Activated T-cell treated with anti-CD3 and anti-CD28 coated beads for 1 hour (primary cell): ENCODE measurements at places on chromosomes 5 and 9.

- no peak for DNase-seq
Observed at GRCh38 chr9:98502976-98503325, 205.8 kb downstream of the GABBR2 start.

DNA sequence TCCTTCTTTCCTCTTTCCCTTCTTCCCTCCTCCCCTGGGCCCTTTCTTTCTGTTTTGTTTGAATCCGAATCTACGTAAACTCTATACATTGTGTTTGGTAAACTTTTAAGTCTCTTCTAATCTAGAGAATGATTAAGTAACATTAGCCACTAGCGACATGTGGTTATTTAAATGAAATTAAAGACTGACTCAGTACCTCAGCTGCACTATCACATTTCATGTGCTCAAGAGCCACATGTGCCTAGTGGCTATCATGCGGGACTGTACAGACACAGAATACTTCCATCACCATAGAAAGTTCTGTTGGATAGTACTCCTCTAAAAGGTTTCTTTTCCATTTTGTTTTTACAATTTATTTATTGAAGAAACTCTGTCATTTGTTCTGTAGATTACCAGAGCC, 29.0 kb downstream of the DCTN4 start:
- DNase-seq: no peak

DNA sequence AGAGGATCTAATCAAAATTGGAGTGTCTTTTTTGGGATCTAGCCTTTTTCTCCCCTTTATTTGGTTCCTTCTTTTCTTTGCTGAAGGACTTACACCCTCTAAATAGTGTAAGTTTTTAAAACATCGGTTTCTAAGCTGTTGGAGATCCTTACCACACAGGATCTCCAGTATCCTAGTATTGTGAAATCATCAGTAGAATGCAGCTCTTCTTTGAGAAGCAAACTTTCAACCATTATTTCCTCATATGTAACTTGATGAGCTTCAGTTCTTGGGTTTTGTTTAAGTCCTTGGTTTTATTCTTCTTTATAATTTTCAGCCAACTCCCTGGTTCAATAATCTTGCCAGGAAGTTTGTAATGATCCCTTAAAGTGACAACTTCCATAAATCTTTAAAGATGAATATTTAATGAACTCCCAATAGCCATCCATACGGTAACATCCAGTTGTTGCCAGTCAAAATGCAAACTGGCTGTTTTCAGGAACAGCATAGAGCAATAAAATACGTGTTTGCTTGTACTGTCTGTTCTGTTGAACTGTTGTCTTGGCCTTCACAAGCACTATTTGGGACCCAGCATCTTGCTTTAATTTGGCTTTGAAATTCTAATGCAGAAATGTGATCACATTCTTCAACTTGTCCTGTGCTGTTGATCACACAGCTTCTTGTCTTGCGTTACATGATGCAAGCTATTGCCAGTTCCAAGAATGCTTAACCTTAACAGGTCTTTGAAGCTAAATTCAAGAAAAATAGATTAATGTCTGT, 34.8 kb upstream of the TTC23L start:
- DNase-seq: no peak

DNA sequence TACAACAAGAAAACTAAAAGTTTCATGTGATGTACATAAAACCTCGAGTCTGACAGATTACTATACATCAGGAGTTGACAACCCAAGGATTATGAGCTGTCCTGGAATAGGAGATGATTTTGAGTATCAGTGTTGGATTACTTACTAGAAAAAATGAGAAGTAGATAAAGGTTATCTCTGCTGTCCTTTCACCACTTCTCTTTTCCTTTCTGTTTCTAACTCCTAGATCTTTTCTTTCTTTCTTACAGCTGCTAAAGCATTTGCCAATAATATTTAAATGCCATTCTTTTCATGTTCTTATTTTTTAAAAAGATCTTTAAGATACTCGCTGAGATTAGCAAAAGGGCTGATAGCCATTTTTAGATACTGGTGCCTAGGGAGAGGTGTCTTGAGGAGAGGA, 14.8 kb downstream of the RBM27 start:
- no peak for DNase-seq

DNA sequence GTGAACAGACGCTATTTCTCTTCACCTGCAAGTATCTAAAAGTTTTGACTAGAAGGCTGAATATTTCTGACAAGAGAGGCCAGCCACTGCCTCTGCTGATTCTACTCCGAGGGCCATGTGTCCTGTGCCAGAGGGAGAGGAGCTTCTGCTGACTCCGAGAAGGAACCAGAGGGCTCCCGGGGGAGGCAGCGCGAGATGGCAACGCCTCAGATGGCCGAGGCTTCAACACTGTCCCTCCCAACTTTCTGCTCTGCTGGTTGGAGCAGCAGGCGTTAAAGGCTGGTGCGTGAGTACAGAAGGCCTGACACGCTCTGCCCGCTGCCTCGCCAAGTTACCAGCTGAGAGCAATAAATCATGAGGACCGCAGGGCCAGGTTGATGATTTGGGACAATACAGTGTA, 178.8 kb downstream of the GAPVD1 start:
- no peak for DNase-seq

- DNase-seq: no peak
Observed at GRCh38 chr9:76516350-76516749, 57.4 kb downstream of the GCNT1 start.

- DNase-seq: no peak
Observed at GRCh38 chr5:127958421-127959011, 125.0 kb upstream of the SLC12A2 start.

GRCh38 chr5:37668524-37669047, 171.3 kb downstream of the GDNF start:
- DNase-seq: no peak

DNA sequence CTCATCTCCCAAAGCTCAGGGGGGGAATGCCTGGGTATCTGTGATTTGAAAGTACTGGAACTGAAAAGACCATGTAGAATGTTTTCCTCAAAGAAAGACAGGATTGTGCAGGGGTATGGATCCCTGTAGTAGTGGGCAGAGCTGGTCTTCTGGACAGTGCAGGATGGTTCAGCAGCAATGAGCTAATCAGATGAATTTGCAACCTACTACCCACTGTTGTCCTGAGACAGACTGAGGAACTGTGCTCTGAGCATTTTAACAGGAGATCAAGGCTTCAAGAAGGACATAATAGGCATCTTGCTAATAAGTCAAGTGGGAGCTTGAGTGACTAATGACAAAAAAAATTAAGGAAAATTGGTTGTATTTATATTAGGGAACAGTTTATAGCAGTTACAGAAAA, 61.7 kb downstream of the FYB1 start:
- no peak for DNase-seq

DNA sequence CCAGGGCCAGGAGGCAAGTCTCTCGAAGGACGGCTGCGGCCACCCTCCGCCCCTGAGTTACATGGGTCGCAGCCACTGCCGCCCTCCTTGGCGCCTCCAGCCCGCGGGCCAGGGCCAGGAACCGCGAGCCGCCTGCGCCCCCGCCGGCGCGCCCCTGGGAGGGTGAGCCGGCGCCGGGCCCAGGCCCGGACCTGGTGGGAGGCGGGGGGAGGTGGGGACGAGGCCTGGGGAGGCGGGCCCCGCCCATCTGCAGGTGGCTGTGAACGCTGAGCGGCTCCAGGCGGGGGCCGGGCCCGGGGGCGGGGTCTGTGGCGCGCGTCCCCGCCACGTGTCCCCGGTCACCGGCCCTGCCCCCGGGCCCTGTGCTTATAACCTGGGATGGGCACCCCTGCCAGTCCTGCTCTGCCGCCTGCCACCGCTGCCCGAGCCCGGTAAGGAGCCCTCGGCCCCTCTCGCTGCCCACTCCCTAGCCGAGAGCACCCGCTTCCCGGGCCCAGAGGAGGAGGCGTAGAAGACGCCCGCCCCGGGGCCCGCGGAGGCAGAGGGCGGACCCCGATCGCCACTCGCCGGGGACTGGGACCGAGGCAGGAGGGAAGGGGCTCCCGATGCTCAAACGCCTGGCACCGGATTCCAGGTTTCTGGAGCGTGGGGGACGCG, at the start of gene ASS1:
ASS1 (plus strand) TSS at position 397 of the 657 bp plus-strand sequence. CDS start 7,268 bp downstream, outside the sequence.
- peak; percentile 23 for DNase-seq

DNA sequence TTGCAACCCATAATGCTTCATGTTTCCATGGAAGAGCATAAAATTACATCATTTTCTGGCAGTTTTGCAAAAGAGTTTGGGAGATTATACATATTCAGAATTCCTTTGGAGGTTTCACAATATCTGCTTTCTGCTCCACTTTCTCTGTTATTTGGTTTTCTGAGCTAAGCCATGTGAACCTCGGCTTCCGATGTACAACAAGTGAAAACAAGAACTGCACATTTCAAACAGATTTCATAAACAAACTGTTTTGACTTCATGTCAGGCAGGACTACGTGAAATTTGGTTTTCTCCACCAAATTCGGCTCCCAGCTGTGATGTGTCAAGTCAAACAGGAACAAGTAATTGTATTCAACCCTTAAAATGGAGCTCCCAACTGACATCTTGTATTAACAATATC, 609.8 kb downstream of the IRX1 start:
- DNase-seq: no peak

- DNase-seq: no peak
Observed at GRCh38 chr5:110542949-110543348, 183.5 kb downstream of the TMEM232 start.

GRCh38 chr5:40551496-40552491, 127.9 kb upstream of the PTGER4 start:
- no peak for DNase-seq

GRCh38 chr5:131081913-131082488, 83.1 kb downstream of the HINT1 start:
- no peak for DNase-seq

GRCh38 chr5:756865-757345, 27.6 kb downstream of the ZDHHC11B start:
- no peak for DNase-seq

DNA sequence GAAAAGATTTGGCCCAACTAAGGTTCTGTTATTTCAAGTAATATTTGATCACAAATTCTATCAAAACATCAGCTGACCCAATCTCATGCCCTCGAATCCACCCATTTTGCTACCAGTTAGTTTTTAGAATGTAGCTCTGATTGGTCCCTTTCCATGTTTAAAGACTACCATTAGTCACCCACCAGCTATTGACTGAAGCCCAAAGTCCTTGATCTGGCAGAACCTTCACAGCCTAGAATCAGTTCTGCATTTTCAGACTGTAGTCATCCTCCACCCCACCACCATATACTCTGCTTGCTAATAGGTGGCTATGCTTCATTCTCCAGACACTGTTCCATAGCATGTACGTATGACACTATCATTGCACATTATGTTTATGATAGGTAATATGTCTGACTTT, 182.2 kb upstream of the TARS1 start:
- no peak for DNase-seq

DNA sequence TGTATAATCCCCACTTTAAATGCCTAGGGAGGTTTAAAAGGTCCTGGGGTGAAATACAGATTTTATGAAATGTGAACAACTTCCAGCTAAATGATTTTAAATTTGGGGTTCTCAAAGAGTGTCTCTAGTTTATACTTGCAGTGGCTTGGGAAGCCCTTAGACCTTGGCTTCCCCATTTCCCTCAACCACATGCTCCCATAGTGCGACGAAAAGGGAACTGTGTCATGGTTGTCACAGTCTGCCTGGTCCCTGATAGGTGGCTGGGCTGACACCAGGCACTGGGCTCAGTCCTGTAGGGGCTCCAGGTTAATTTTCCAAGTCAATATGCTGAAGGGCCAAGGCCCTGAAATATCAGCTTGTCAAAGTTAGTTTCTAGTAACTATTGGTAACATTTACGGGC, 10.4 kb upstream of the CXCL14 start:
- DNase-seq: no peak

DNA sequence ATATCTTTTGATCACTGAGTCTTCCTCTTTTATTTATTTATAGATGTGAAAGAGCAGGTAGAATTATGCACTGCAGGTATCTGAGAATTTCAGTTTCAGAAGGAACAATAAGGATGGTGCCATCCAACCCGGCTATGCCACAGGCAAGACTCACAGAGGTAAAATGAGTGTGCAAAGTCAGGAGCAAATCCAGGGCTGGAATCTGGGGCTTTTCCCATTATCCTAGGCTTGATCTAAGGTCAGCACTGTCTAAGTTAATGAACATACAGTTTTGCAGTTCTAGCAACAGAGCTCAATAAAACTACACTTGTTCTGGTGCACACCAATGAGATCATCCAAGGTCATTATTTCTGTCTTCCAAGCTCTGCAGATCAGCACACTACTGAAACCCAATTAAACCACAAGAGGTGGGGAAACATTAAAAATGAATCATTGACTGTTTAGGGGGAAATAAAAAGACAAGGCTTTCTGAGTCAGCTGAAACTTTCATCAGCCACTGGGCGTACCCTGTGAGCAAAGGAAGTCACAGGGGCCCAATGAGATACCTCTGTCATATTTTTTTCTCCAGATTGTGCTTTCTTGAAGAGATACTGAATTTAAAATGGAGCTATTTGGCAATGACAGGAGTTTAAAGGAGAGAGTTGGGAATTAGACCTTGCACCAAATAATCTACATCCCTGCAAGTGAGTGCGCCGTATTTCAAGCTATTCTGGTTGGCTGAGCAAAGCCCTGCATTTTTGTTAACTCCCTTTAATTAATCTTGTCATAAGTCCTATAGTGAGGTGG, 662.2 kb upstream of the ZNF608 start:
- no peak for DNase-seq

- DNase-seq: no peak
Observed at GRCh38 chr5:15446552-15446951, 53.4 kb upstream of the FBXL7 start.

DNA sequence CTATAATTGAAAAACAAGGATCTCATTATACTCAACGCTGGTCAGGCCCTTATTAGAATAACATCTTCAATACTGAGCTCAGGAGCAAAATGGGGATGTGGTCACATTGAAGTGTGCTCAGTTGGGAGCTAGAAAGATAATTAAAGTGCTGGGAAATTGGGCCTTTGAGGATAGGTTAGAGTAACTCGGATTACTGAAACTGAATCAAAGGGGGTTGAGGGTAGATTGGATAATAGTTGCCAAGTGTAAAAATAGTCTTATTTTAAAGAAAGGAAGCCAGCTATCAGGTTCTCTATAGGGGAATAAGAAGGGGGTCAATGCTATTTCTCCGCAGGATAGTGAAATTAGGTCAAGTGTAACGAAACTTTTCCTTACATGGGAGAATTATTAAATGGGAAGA, 391.0 kb upstream of the PTPRD start:
- no peak for DNase-seq

- DNase-seq: no peak
Observed at GRCh38 chr9:96113032-96113431, 188.9 kb downstream of the HSD17B3 start.

- DNase-seq: no peak
Observed at GRCh38 chr9:76400534-76401096, 6.4 kb upstream of the RFK start.

GRCh38 chr9:91773156-91773555, 176.9 kb downstream of the ROR2 start:
- DNase-seq: no peak

GRCh38 chr5:72937517-72938061, 18.3 kb upstream of the FCHO2 start:
- DNase-seq: no peak

- no peak for DNase-seq
Observed at GRCh38 chr5:37121027-37121426, 128.1 kb downstream of the CPLANE1 start.

- DNase-seq: no peak
Observed at GRCh38 chr9:95003689-95004410, 277.4 kb downstream of the AOPEP start.

- no peak for DNase-seq
Observed at GRCh38 chr5:58314356-58315210, 145.3 kb downstream of the PLK2 start.

- no peak for DNase-seq
Observed at GRCh38 chr5:159098603-159099436, 896 bp downstream of the EBF1 start.
